ENCODE measurements at places on chromosomes 16 and 17.

GRCh38 chr17:41909088-41909487 is 9.7 kb downstream of the ACLY start:
- DNase-seq = no peak

GRCh38 chr17:59287452-59287851 is 44.0 kb upstream of the YPEL2 start:
- no peak for DNase-seq

GRCh38 chr16:47643323-47644000 is 182.3 kb downstream of the PHKB start:
- DNase-seq = no peak

DNA sequence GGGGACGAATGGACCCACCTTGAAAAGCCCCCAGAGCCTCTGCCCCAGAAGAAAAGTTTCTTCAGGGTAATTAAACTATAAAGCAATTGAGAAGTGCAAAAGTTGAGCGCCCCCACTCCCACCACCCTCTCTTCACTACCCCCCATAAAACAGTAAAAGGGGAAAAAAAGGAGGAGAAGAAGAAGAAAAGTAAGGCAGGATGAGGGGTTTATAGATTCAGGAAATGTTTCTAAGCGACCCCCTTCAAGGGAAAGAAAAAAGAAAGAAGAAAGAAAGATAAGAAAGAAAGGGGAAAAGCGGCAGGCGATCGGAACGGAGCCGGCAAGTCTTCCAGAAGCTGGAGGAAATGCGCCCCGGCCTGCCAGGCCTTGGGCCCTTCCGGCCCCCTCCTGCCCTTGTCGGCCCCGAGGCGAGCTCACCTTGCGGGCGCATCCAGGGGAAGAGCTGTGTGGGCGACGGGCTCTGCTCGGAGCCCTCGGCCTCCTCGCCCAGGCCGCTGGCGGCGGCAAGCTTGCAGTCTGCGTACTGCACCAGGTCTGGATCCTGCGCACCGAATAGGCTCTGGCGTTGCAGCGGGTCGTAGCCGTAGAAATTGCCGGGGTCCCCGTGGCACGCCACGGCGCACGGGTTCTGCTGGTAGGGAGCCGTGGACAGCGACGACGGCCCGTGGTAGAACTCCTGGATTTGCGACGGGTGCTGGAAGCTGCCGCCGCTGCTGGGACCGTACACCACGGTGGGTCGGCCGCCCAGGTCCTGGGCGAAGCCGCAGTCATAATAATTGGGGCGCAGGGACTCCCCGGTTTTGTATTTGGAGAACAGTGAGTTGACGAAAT is 1.0 kb downstream of the HOXB8 start:
- DNase-seq = no peak

DNA sequence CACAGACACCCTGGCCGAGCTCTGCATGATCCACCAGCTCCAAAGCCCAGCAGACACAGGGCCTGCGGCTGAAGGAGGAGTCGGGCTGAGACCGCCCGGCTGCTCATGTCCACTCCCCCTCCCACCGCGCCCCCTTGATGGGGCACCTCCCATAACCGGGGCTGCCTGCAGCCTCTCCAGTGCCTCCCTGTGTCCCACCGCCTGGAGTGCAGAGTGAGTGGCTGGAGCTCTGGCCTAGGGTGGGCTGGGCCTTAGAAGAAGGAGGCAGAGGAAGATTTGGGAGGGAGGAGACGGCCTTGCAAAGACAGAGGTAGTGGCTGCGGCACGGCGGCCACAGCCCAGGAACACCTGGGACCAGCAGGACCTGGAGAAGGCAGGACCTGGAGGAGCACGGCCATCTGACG is 4.0 kb downstream of the CBFA2T3 start:
- DNase-seq = peak; percentile 64

DNA sequence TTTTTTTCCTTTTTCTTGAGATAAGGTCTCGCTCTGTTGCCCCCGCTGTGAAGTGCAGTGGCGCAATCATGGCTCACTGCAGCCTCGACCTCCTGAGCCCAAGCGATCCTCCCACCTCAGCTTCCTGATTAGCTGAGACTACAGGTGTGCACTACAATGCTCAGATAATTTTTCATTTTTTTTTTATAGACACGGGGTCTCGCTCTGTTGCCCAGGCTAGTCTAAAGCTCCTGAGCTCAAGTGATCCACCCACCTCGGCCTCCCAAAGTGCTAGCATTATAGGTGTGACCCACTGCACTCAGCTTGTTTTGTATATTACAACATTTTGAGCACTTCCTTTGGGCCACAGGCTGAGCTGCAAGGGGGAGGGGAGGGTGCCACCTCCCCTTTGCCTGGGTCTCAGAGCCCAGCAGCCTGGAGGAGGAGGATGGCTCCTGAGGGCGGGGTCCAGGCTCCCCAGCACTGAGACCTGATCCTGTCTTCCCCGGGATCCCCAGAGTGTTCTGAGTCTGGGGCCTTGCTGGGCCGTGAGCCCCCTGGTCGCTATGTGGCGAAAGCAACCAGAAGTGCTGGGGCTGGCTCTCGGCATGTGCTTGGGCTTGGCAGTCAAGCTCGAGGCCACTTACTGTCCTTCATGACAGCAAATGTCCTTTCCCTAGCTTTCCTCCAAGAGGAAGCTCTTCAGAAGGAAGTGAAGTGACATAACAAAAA is 8.1 kb downstream of the DEF8 start:
- DNase-seq = no peak

DNA sequence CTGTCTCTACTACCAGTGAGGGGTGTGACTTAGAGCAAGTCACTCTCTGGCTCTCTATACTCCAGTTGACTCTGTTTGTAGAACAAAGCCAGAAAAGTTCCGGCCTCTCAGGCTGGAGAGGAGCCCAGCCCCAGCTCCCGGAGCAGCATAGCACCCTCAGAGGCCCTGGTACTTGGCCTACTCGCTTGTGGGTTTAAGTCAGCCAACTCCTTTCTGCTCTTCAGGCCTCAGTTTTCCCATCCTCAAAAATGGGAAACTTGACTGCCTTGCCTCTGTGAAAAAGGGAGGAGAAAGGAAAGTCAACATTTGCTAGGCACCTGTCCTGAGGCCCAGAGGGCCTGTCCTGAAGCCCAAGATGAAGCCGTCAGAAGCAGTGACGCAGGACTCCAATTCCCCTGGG is 1.1 kb downstream of the CHST6 start:
- no peak for DNase-seq

DNA sequence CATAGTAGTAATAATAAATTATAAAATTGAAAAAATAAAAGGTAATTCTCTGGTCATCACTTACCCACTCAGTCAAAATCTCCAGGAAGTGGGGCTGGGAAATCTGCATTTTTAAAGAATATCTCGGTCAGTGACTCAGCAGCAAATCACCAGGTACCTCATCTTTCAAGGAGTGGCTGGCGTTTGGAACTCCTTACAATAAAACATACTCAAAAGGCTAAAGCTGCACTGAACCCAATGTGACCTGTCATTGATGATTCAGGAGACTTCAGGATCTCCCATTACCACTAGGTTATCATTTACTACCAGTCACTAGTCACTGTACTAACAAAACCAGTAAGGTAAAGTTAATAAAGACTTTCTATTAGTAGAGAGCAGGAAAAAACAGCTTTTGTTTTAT is 21.5 kb upstream of the RFFL start:
- DNase-seq = no peak

DNA sequence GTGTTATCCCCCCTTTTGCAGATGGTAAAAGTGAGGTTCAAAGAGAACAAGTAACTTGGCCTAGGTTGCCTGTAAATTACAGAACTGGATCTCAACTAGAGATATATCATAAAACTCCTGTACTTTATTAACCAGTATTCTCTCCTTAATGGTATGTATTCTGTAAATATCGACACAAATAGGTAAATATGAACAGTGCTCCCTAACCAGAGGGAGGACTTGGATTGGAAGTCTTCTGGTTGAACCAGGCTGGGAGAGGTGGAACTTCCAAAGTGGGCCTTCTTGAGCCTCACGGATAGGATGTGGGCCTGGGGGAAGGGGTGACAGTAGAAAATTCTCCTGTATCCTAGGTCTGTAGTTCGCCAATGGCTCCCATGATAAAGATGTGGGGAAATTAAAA is 7.7 kb downstream of the STAT5A start:
- DNase-seq = no peak

DNA sequence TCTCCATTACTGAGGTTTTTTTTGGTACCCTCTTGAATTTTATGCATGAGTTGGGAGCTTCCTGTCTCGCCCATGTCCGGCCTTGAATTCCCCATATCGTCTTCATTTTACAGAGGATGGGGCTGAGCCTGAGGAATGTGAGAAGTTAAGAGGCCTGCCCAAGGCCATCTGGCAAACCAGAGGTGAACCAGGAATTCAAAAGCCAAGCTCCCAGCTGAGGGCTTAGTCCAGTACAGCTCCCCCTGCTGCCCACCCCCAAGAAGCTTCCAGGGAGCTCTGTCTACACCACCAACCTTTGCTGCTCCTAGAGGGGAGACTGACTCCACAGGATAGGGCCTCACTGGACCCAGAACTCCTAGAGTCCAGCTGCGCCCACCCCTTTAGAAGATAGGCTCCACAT is 20.7 kb upstream of the C16orf78 start:
- no peak for DNase-seq

DNA sequence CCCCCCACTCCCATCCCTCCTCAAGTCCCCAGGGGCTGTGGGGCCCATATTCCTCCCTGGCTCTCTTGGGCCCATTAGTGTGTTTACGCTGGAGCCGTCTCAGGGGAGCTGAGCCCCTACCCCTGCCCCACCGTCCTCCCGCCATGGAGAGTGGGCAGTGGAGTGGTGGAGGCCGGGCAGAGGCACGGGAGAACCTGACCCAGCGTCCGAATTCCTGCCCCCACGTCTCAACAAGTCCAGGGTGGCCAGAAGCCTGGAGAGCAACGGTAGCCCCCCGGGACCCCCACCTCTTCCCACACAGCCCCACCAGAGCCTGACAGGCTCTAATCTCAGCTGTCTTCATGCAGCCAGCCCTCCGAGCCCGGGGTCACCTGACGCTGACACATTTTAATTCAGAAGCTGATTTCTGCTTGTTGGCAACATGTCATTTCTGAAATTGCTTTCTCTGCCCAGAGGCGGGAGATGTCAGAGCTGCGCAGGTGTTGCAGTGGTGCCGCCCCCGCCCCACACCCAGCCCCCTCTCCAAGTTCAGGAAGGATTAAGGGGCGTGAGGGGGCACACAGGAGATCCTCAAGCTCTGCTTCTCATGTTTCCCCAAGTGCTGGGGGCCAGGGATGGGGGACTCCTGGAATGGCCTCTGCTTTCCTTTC is 32.6 kb downstream of the WNT9B start:
- DNase-seq = no peak

- no peak for DNase-seq
Measured at GRCh38 chr16:51237861-51238378, 86.8 kb upstream of the SALL1 start.

DNA sequence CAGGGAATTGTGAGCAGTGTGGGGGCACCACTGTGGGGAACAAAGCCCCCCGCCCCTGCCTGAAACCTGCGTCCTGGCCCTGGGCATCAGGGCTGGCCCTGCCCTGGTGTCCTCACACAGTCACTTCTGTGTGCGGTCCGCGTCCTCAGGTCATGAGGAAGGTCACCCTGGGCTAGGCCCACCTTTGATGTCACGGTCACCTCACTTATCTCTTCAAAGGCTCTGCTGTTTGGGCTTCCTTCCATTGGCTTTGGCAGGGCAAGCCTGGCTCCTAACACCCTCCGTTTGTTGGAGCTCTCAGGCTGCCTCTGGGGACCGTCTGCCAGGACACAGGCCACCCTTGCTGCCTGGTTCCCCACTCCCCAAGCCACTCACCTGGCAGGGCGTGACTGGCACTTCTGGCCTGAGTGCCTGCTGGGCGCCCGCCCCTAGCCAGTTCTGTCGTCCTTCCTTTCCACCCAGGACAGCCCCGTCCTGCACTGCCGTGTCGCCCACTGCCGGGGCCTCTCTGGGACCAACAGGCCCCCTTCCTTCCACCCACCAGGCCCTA is 8.8 kb downstream of the CENPX start:
- no peak for DNase-seq

DNA sequence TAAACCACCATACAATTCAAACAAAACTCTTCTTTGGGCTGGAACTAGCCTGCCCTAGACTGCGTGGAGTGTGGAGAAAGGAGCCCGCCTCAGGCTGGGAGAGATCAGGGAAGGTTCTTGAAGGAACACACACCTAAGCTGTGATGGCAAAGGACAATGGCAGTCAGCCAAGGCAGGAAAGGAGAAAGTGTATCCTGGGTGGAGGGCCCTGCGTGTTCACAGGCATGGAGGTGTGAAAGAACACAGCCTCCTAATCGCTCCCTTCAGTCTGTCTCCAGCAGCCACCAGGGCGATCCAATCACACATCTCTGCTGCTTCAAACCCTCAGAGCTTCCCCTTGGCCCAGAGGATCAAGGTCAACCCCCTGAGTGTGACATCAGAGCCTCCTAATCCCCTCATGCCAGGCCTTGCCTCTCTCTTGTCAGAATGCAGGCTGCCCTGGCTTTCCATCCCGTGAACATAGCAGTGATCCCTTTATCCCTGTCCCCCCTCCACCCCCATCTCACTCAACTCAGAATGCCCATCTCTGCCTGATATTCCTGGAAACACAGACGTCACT is 173.0 kb downstream of the KATNIP start:
- DNase-seq = no peak

DNA sequence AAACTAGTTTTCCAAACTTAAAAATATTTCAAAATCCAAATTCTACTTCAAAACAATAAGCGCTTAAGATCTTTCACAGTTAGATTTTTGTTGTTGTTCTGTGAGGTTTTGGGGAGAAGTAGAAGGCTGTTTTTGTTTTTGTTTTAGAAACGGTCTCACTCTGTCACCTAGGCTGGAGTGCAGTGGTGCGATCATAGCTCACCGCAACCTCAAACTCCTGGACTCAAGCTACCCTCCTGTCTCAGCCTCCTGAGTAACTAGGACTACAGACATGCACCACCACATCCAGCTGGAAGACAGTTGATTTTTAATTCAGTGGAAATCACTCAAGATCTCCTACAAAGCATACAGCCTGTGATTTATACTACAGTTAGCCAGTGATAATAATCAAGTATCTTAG is 2.7 kb downstream of the SHCBP1 start:
- no peak for DNase-seq

DNA sequence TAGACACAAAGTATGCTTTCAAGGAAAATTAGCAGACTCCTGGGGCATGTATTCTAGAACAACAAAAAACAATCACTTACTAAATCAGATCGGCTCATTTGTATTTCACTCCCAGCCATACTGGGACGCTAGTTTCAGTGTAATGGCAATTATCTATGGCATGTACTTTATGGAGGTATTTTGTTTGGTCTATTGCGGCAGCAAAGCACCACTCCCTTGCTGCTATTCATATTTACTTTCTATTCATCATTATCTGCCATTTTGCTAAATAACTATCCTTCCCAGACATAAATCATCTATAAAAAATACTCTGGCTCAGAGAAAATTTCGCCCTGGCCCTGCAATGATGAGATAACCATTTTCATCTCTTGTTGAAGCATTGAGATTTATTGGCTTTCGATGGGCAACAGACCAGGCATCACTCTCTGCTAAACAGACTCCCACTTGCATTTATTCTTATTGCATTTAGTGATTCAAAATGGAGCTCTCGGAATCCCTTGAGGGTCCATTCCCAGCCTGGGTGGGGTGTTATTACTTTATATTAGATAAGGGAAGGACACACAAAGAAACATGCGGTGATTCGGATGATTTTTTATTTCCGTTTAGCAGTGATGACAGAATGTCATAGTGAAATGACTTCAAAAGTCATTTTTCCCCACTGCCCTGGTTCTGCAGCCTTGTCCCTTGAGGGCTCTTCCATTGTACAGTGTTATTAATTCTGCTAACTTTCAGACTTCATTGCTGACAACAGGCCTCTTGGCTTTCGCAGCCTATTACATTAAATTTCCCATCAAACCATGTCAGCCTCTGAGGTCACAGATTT is 225.8 kb downstream of the IRX3 start:
- no peak for DNase-seq

GRCh38 chr16:89277641-89278341 is 60.3 kb downstream of the ZNF778 start:
- no peak for DNase-seq

Data from renal pelvis (tissue), 12 donors.